ENCODE measurements at places on chromosomes 4 and X.
A peak's percentile ranks its signal among the peaks of the same experiment; 100 is the strongest.

DNA sequence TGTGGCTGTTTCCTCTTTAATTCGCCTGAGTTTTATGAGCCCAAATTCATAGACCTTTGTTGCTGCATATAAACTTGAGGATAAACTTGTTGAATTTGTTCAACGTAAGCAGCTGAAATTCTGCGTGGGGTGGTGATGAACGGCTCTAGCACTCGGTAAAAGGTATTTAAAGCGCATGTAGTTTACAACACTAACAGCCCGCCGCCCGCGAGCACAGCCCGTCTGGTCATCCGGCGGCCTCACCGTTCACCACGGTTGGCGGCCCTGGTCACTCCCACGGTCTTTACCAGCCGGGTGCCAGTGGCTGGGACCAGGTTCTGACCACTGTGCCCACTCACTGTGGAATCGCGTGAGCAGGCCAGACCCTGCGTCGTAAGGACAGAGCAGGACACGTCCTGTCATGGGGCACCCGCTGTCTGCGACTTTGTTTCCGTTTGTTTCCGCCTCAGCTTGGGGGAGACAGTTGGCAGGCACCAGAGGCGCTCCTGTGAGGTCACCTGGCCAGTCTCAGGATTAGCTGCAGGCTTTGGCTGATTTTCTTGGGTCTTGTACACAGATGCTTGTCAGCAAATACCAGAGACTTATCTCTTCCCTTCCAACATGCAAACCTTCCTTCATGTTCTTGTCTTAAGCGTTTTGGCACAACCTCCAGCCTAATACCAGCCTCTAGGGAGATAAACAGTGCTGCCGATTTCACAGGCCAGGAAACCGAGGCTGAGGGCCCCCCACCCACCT lies 36.8 kb upstream of the SPON2 start:
- DNase-seq, result no peak

- DNase-seq, result no peak
Measured at GRCh38 chr4:1802151-1802715, 9.1 kb downstream of the FGFR3 start.

- no peak for DNase-seq
Measured at GRCh38 chr4:158681629-158682028, 9.5 kb downstream of the ETFDH start.

DNA sequence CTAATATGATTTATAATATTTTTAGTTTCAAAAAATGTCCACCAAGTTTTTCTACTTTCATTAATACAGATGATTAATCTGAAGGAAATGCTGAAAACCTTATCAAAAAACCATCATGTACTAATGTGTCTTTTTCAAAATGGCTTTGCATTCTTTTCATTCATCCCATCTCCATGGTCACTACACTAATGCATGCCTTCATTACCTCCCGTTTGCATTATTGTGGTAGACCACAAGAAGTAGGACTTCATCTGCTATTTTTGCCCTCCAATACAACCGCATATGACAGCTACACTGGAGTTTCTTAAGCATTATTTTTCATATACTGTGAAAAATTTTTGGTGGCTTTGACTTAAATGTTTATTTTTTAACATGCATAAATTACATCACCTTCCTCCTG lies 37.9 kb upstream of the FSTL5 start:
- DNase-seq, result no peak

GRCh38 chr4:2715426-2715825 lies 40.7 kb downstream of the TNIP2 start:
- no peak for DNase-seq

- no peak for DNase-seq
Measured at GRCh38 chr4:128186623-128187022, 101.0 kb downstream of the PGRMC2 start.

GRCh38 chr4:86981789-86982188 lies 47.0 kb downstream of the AFF1 start:
- DNase-seq, result no peak

- DNase-seq, result no peak
Measured at GRCh38 chr4:2843941-2844584, 419 bp downstream of the ADD1 start.

GRCh38 chr4:188818300-188818699 lies 679.1 kb downstream of the TRIML1 start:
- DNase-seq, result no peak

GRCh38 chrX:71253253-71254091 lies 468 bp downstream of the ZMYM3 start:
- DNase-seq, result peak; percentile 17

GRCh38 chrX:3345281-3346191 lies 916 bp downstream of the MXRA5 start:
- no peak for DNase-seq

- no peak for DNase-seq
Measured at GRCh38 chr4:72974694-72975487, 94.6 kb downstream of the COX18 start.

- DNase-seq, result no peak
Measured at GRCh38 chrX:49187028-49187394, 838 bp upstream of the PRICKLE3 start.

GRCh38 chr4:138647433-138647832 lies 368.1 kb upstream of the NOCT start:
- DNase-seq, result no peak

- DNase-seq, result no peak
Measured at GRCh38 chr4:99379571-99379970, 27.0 kb upstream of the ADH1C start.

DNA sequence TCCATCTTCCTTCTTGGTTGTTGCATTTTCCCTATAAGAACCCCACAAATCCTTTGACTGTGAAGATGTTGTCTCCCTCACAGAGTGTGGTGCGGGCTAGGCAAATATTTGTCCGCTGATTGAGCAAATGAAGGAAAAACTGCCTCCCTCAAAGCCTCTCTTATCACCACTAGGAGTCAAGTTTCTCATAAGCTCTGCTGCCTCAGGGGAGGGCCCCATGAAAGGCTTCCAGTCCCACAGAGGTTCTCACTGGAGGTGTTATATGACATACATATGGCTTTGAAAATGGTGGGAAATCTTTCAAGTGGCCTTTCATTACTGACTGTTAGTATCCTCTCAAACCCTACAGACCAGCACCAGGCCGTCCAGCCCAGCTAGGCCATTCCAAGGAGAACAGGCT lies 9.3 kb downstream of the VGLL1 start:
- DNase-seq, result no peak

- DNase-seq, result no peak
Measured at GRCh38 chr4:141849778-141850177, 213.4 kb downstream of the IL15 start.

DNA sequence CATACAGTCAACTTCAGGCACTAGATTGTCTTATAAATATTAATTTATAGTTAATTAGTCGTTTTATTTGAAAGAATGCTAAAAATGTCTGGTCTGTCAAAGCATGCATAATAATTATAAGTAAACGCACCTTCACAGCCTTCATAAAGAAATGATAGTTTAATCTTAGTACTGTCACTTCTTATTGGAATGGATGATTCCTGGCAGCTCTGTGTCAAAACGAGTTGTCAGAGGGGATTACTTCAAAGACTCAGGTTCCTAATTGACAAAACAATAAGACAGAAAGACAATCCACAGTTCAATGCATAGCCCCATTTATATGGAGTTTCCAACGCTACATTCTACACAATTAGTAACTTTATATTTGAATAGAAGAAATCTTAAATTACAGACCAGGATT lies 461.3 kb upstream of the TECRL start:
- no peak for DNase-seq

DNA sequence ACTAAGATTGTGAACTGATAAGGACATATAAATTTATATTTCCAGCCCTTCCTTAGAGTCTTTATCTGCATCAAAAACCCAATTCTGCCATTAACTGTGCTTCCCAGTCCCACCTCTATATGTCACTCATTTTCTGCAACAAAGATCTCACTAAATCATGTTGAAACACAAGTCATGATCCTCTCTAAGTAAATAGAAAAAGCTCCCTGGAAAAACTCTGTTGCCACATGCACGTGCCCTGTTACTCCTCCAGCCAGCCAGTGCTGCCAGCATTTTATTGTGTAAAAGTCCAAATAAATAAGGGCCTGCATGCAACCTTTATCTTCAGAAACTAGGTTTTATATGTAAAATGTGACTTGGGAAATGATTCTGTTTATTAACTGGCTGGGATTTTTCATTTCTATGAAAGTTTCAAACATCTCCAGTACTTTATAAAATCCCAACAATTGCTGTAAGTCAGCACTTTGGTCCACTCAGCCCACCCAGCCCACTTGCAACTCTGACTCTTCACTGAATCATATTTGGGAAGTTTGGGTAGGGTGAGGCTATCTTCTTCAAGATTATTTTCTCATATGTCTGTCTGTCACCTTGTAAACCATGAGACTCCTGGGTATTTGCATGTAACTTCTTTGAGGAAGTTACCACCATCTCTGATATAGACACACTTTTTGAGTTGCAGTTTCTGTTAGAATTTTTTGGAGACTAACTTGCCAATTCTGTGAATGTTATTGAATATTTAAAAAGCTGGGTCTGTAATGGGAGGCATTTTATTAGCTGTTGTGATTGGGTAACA lies 40.0 kb upstream of the SMARCA5 start:
- DNase-seq, result no peak

DNA sequence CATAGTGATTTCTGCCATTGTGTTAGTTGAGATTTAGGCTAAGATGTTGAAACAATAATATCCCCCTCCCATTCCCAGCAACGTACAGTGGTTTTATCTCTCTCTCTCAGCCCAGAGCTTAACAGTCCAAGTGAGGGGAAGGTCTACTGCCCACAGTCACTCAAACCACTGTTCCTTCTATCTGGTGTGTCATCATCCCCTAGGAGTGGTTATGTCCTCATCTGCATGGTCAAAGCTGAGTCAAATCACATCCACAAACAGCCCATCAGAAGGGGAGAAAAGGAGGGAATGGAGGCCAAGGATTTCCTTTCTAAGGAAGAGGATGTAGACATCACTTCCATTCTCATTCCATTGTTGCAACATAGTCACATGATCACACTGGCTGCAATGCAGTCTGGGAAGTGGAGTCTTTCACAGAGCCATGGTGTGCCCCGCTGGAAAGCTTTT lies 42.8 kb upstream of the CHRNA9 start:
- no peak for DNase-seq

DNA sequence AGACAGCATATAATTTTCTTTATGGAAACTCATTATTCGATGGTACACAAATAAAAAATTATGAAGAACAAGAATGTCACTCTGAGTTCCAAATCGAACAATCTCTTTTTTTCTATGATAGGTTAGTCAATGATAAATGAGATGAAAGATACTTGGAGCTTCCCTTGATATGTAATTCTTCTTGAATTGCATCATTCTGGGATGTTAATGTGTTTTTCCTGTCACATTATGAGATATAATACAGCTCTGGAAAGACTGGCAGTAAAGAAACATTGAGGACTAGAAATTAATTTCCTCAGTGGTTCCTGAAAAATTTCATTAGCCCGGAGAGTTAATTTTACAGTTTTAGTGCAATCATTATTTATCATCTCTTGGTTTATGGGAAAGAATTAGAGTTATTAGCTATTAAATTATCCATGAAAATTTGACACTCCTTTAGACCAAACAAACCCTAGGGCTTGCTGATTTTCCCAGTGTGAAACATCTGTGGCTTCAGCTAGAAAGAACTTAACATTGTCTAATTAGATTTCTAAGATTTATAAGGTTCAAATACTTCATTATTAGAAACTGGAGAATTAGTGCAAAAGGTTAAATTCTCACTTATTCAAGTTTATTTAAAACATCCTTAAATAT lies 1546.6 kb upstream of the TENM3 start:
- DNase-seq, result no peak

GRCh38 chrX:50718776-50719175 lies 95.2 kb downstream of the SHROOM4 start:
- no peak for DNase-seq

DNA sequence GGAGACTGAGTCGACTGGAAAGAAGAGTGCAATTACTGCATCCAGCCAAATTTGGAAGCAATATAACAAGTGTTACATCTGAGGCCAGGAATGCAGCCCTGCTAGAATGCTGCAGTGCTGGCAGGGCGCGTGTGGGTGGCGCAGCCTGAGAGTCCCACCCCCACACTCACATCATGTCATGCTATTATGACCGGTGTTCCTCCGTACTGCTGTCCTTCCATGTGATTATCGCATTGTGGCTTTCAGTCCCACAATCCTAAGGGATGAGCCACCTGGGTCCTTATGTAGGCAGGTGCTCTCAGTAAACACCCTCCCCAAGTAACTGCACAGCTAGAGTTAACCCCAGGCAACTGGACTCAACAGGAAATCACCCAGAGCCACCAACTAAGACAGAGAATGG lies 122.6 kb upstream of the CPEB2 start:
- no peak for DNase-seq

DNA sequence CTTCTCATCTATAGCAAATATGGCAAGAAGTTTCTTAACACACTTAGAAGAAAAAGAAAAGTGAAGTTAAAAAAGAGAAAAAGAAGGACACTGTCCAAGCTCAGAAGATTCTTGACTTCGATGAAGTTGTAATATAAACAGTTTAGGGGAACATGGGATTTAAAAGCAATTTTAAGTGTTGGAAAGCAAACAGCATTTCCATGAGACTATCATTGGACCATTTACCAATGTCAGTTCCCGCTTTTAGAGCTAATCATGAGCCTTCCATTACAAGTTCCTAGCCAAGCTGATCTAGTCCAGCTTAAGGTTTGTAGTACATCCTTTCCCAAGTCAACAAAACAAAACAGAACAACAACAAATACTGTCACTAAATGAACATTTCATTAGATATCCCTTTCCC lies 45.1 kb upstream of the FGF2 start:
- no peak for DNase-seq

DNA sequence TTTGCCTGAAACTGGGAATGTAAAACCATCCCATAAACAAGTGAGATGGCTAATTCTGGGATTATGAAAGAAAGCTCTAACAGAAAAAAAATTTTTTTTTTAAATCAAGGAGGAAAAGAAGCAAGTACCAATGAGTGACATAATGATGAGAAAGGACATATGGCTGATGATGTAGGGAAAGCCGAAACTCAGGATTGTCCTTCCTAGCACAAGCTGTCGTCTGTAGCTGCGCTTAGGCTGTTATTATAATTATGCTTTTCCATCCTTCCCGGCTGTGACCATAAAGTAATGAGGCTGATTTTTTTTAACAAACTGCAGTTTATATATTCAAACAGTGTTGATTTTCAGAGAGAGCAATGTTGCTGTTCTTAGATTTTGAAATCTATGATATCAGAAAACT lies 209.8 kb upstream of the NOCT start:
- DNase-seq, result no peak

DNA sequence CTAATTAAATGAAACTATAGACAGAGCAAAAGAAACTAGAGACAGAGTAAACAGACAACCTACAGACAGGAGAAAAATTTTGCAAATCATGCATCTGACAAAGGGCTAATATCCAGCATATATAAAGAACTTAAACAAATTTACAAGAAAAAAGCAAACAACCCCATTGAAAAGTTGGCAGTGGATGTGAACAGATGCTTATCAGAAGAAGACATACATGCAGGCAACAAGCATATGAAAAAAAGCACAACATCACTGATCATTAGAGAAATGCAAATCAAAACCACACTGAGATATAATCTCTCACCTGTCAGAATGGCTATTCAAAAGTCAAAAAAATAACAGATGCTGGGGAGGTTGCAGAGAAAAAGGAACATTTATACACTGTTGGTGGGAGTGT lies 14.8 kb downstream of the ZNF280C start:
- no peak for DNase-seq

GRCh38 chr4:71472946-71473345 lies 134.1 kb downstream of the SLC4A4 start:
- DNase-seq, result no peak
